ENCODE measurements at places on chromosomes 5 and 9.

GRCh38 chr5:120446901-120447300 lies 17.2 kb upstream of the PRR16 start:
- no peak for DNase-seq

DNA sequence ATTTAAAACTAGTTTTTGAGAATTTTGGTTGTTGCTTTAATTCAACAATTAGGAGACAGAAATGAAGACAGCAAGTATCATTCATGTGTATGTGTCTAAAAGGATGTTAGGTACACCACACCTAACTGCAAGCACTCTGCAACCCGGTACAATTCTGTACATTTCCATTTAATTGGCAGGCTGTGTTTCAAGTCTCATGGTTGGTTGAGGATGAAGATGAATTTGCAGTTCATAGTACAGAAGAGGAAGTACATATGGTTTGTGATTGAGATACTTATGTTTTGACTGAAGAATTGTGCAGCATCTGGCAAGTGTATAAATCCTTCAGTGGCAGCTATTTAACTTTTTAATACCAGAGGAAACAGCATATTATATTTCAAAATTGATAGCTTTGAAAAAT lies 628.7 kb upstream of the ZNF608 start:
- no peak for DNase-seq

GRCh38 chr5:123000731-123001130 lies 35.8 kb downstream of the PPIC start:
- no peak for DNase-seq

- no peak for DNase-seq
Measured at GRCh38 chr9:92136184-92136858, 21.1 kb upstream of the SPTLC1 start.

DNA sequence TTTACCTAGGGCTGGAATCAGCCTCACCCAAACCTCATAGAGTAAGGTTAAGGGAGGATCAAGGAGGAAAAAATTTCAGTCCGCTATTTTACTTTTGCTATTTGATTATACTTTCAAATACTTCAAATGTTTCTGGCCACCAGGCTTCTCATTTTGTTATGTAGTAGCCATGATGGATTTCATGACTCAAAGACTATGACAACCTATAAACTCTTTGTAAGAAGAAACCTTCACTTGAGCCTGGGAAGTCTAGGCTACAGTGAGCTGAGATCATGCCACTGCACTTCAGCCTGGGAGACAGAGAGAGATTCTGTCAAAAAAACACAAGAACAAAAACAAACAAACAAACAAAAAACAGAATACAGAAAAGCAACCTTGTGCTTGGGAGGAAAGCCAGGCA lies 293.6 kb upstream of the TNC start:
- no peak for DNase-seq

DNA sequence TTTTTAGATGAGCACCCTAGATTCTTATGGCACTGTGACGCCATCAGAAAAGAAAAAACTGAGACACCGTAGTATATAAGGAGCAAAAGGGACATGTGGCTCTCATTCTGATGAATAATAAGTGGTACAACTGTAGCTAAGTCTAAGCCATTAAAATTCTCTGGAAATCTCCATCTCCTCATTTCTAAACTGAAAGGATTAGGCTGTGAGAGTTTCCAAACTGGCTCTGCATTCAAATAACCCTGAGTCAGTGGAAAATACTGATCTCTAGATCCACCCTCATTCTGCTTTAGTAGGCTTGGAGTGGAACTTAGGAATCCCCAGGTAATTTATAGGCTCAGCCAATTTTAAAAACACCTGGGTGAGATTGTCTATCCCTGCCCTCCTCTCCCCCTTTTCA lies 28.5 kb downstream of the PTAR1 start:
- DNase-seq = no peak

DNA sequence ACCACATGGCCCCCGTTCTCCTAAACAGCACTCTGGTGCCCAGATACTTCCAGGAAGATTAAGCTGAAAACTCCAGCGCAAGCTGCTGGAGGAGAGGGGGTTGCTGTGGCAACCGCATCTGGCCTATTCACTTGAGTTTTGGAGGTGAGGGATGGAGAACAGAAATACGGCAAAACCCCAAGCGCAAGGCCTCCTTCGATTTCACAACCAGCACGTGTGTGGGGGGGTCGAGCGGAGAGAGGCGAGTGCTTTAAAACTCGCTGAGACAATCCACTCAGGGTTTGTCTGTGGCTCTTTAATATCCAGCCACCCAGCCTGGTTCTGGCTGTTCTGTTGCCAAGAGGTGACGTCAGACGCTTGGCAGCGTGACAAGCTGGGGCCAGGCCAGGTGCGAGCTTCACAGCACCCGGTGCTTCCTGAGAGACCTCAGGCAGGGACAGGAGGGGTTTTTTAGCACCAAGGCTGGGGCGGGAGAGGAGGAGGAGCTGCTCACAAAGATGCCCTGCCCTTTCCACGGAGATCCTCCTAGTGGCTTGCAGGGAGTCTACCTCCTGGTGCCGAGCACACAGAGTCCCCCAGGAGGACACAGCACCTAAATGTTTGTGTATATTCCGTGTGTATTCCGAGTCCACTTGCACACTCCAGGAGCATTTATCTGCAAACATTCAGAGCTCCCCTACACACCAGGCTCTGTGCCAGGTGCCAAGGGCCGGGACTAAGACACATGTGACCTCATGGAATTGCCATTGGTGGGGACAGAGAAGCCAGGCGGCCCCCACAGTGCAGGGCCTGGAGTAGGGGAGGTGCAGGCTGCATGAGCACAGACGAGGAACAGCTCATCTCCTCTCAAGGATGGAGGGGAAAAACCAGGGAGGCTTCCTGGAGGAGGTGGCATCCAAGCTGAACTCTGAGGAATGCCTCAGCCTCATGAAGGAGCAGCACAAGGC lies 194.6 kb downstream of the OLFM1 start:
- DNase-seq = no peak

- DNase-seq = no peak
Measured at GRCh38 chr5:169098331-169099121, 202.4 kb downstream of the SLIT3 start.

- DNase-seq = no peak
Measured at GRCh38 chr9:126703866-126704156, 90.1 kb downstream of the LMX1B start.

DNA sequence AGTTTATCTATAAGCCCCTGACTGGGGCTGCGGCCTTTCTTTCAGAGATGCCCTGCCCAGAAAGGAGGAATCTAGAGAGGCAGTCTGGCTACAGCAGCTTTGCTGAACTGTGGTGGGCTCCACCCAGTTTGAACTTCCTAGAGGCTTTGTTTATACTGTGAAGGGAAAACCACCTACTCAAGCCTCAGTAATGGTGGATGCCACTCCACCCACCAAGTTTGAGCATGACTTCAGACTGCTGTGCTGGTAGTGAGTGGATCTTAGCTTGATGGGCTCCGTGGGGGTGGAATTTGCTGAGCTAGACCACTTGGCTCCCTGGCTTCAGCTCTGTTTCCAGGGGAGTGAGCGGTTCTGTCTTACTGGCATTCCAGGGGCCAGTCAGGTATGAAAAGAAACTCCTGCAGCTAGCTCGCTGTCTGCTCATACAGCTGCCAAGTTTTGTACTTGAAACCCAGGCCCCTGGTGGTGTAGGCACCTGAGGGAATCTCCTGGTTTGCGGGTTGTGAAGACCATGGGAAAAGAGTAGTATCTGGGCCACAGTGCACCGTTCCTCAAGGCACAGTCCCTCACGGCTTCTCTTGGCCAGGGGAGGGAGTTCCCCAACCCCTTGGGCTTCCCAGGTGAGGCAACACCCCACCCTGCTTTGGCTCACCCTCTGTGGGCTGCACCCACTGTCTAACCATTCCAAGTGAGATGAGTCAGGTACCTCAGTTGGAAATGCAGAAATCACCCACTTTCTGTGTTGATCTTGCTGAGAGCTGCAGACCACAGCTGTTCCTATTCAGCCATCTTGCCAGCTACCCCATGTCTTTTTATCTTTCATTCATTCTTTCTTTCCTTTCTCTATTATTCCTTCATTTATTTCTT lies 211.8 kb upstream of the C9orf72 start:
- DNase-seq = no peak

- no peak for DNase-seq
Measured at GRCh38 chr5:168291342-168291963, at the start of gene WWC1. WWC1 (plus strand) TSS chr5:168291645; CDS start chr5:168292153, 508 bp downstream.

DNA sequence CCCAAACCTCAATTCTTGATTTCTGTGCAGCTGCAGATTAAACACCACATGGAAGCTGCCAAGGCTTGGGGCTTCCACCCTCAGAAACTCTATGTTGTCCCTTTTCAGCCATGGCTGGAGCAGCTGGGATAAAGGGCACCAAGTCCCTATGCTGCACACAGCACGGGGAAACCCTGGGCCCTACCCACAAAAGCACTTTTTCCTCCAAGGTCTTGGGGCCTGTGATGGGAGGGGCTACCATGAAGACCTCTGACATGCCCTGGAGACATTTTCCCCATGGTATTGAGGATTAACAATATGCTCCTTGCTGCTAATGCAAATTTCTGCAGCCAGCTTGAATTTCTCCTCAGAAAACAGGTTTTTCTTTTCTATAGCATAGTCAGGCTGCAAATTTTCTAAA lies 41.8 kb upstream of the CDH9 start:
- no peak for DNase-seq

DNA sequence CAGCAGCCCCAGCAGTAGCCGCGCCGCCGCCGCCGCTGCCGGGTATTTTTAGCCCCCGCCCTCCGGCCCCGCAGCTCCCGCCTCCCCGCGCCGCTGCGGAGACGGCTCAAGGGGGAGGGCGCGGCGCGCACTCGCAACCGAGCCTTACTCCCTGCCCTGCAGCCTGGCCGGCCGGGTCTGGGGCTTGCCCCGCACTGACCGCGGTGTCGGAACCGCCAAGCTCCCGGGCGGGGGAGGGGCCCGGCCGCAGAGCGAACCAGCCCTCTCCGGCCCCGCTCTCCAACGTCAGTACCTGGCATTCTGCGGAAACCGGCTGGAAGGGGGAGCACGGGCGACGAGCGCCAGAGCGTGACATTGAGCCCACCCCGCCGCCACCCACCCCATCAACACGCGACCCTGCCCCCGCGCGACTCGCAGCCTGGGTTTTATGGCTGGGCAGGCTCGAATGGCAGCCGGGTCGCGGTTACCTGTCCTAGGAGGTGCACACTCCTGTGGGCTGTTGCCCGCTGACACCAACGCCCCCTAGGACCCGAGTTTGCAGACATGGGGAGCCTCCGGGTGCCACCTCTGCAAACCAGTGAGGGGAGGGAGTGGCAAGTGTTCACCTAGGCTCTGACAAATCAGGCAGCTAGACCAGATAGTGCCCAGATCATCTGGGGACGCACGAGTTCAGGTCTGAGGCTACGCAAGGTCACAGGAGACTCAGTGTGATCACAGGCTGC lies at the start of gene ACSL6:
TSS of gene ACSL6 (minus strand) at position 37 of the 722 bp plus-strand sequence. CDS start 105 bp downstream, outside the sequence.
- no peak for DNase-seq

GRCh38 chr5:93789173-93790067 lies 48.0 kb upstream of the POU5F2 start:
- no peak for DNase-seq

GRCh38 chr9:115777610-115778009 lies 376.0 kb upstream of the PAPPA start:
- DNase-seq = no peak

DNA sequence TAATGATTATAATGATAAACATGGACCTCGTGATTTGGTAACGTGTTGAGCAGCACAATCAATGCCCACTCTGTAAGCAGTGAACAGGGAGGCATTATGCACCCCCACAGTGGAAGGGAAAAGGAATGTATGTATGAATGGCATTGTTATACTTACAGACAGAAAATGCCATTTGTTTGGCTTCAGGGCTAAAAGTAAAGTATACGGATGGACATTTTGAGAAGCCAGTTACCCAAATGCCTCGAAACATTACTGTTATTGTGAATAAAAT lies 260.2 kb upstream of the PPP1R2B start:
- no peak for DNase-seq

DNA sequence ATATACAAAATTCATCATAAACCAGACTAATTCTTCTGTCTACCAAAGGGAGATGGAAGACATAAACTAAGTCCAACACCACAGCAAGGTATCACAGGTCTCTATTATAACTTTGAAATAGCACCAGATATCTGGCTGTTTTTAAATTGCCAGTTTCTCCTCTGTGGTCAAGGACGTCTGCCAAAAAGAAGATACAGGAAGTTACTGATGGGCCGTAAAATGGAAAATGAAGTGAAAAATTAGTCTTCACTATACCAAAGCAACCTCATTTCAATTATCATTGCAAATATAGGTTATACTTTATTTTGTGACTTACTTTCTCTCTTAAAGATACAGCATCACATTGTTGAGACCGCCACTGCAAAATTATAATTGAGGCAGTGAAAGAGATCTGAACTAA lies 225.5 kb downstream of the NDUFS4 start:
- no peak for DNase-seq

DNA sequence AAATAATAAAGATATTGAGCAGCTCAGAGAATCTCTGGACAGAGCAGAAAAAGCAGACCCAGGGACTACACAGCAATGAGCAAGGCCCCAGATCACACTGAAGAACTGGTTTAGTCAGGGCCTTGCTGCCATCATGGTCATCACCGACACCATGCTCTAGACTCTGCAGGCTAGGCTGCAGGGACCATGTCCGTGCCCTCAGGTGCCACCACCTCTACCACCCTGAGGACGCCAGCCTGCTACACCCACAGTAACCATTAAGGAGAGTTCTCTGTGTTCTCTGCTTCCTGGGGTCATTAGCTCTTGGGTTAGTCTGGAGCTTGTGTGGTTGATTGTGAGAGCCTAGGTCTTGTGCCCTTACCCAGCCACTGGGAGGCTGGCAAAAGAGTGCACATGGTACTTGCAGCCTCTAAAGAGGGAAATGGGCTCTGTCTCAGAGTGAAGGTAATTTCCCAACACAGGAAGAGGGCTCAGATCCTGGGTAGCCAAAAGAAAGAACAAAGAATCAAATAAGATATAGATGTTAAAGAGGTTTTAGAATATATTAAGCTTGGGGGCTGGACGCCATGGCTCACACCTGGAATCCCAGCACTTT lies 31.9 kb upstream of the JADE2 start:
- no peak for DNase-seq

DNA sequence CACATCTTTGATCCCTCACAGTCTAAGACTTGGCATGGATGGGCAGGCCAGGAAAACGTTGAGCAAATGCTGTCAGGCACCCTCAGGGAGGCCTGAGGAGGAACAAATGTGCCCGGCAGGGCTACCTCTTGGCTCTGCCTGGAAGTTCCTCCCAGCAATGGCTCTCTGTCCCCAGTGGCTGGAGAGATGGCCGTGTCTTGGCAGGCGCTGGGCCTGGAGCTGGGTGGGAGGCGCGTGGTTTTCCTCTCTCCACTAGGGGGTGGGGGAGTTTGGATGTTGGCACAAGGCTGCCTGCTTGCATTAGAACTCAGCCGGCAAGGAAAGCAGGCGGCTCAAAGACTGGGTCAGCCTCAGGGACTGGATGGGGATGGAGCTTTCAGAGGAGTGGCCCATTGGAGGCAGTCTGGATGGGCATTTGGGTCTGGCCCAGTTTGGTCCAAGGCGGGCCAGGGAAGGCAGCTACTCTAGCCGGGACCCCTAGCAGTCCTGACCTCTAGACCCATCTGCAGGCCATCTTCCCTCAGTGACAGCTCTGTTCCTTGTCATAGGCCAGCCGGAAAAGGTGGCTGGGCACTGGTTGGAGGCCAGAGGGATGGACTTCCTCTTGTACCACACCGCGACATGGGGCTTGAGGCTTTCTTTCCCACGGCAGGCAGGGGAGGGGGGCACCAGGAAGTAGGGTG lies 68.2 kb upstream of the STC2 start:
- DNase-seq = no peak

GRCh38 chr5:125134216-125135081 lies 388.0 kb upstream of the ZNF608 start:
- DNase-seq = no peak

GRCh38 chr9:73143711-73144328 lies 7.8 kb upstream of the ANXA1 start:
- peak; percentile 72 for DNase-seq

- no peak for DNase-seq
Measured at GRCh38 chr5:168291964-168292785, 730 bp downstream of the WWC1 start.

All from bone marrow (tissue), 2 donors.